T-helper 9 cell (primary cell): ENCODE measurements at places on chromosomes 1 and 21.

GRCh38 chr1:204188959-204189639 lies 7.2 kb downstream of the KISS1 start:
- no peak for DNase-seq

DNA sequence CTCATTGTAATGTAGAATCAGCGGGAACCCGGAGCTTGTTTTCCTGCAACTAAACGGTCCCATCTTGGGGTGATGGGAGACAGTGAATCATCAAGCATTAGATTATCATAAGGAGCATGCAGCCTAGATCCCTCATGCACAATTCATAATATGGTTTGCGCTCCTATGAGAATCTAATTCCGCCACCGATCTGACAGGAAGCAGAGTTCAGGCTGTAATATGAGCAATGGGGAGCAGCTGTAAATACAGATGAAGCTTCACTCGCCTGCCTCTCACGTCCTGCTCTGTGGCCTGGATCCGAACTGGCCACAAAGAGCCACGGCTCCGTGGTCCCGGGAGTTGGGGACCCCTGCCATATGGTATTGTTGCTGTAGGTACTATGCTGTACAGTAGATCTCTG lies 1.6 kb downstream of the IFI44 start:
- no peak for DNase-seq

- DNase-seq = peak; percentile 53
Measured at GRCh38 chr1:234326497-234327366, 46.5 kb upstream of the COA6 start.

DNA sequence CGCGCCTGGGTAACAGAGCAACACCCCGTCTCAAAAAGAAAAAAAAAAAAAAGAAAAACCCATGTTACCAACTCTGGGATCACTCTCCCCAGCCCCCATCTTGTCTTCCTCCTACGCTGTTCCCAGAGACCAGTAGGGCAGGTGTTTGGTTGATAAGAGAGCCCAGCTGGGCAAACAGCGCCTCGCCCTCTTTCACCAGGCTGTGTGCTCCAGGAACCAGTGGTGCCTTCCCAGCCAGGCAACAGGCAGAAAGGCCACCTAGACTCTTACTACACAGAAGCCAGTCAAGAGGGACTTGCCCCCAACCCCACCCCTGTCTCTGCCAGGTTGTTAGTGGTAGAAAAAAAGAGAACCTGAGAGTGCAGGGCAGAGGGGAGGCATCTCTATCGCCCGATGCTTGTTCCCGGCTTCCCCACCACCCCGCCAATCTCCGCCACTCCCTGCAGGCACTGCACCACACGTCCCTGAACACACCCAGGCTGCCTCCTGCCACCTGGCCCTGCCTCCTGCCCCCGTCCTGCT lies 14.0 kb upstream of the CTRC start:
- DNase-seq = no peak

DNA sequence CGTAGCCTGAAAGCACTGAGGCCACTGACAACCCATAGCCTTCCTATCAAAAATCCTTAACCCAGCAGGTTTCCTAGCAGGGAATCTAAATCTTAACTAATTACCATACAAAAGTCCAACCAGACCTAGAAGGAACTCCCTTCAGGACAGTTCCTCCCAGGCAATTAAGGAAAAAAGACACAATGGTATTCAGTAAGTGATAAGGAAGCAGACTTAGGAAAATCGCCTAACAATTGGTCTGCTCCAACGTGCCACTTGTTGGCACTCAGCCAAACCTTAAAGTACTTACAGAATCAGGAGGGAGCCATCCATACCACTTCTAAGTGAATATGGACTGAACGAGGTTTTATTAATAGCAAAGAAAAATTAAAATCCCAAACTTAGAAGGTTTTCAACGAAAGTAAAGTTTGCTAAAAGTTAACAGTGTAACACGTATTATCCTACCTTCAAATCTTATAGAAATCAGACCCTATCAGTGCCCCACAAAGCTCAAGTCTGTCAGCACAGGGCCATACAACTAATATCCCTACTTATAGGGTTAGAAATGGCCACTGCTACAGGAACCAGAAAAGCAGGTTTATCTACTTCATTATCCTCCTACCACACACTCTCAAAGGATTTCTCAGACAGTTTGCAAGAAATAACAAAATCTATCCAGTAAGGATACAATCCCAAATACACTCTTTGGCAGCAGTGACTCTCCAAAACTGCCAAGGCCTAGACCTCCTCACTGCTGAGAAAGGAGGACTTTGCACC lies 29.0 kb downstream of the SPATA6 start:
- DNase-seq = no peak

DNA sequence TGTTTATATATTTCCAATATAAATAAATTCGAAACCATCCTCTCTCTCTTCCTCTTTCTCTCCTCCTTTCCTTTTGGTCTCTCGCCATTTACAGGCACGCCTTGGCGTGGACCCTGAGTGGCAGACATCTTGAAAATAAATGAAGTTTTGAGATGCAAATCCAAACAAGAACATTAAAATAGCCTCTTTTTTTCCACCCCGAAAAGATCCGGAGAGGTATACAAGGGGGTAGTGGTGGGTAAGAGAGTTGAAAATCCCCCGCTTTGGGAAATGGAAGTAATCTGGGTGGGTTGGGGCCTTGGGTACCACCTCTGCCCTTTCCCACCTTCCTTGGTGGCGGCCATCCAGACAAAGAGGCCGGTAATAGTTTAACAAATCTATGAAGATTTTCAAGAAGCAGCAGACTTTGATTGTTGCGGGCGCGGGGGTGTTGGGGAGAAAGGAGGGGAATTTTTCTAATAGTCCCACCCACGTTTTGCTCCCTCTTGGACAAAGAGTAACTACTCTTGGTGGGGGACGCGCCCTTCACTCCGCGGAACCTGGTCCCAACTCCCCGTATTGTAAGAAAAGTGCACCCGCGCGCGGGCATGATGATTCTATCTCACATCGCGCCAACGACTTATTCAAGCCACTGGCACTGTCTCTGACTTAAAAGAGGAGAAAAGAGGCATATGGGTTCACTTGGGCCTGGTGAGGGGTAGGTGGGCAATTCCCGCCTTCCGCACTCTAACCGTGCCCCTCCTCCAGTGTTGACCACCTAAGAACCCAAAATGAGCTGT lies 4.0 kb upstream of the FOXD3 start:
- DNase-seq = no peak

DNA sequence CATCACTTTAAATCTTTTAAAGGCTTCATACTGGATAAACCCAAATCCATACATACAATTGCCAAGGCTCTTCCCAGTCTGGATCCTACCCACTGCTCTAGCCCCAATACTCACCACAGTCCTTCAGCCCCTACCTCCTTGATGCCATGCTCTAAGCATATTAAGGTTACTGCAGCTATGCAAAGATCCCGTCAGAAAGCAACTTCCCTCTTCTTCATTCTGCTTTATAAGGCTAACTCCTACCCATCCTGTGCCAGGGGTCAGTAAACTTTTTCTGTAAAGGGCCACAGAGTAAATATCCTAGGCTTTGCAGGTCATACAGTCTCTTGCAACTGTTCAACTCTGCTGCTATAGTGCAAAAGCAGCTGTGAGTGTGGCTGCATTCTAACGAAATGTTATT lies 34.3 kb upstream of the MTF1 start:
- DNase-seq = no peak

DNA sequence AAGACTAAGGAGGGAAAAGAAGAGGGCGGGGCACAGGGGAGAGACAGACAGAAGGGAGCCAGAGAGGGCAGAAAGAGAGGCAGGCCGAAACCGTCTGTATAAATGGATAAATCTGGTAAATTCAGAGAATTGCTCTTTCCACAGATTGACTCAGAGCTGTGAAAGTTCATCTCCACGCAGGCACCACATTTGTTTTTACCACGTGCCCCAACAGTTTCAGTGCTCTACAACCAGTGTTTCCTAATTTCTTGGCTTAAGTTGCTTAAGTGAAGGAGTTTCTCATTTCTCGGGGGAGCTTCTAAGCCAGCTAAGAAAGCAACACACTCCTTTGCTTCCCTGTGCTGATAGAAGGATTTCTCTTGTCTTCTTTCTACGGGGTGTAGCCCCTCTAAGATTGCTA lies 87.1 kb downstream of the ENAH start:
- DNase-seq = no peak

DNA sequence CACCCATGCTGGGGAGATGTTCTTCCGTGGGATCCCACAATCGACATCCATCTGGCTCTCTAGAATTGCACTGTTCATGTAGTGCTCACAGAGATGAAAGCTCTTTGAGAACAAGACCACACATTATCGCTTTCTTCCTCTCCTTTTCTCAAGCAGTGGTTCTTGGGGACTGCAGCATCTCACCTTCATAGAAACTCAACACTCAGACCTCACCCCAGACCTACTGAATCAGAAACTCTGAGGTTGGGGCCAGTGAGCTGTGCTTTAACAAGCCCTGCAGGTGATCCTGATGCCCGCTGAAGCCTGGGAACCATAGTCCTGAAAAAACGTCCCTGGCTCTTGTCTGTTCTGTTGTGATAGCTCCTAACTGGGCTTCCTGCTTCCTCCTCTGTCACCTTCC lies 251.3 kb upstream of the FGGY start:
- DNase-seq = no peak

DNA sequence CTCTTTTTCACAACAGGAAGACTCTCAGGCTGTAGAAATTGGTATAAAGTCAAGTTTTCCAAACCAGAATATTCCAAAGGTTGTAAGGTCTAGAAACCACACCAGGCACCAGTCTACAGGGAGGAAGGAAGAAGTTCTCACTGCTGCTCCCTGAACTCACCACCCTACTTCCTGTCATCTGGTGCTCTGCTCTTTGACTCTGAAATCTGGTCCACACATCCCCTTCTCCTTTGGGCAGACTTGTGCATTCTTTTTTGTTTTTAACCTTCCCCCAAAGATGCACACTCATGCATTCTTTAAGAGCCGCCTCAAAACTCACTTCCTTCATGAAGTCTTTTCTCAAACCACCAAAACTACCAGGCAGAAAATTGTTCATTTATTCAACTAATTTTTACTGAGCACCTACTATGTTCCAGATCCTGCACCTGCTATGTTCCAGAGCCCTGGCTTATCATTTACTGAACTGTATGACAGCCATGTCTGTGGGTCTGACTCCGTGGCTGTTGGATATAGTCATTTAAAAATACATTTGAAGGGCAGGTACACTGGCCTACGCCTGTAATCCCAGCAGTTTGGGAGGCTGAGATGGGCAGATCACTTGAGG lies 30.1 kb upstream of the EPS15 start:
- DNase-seq = no peak

DNA sequence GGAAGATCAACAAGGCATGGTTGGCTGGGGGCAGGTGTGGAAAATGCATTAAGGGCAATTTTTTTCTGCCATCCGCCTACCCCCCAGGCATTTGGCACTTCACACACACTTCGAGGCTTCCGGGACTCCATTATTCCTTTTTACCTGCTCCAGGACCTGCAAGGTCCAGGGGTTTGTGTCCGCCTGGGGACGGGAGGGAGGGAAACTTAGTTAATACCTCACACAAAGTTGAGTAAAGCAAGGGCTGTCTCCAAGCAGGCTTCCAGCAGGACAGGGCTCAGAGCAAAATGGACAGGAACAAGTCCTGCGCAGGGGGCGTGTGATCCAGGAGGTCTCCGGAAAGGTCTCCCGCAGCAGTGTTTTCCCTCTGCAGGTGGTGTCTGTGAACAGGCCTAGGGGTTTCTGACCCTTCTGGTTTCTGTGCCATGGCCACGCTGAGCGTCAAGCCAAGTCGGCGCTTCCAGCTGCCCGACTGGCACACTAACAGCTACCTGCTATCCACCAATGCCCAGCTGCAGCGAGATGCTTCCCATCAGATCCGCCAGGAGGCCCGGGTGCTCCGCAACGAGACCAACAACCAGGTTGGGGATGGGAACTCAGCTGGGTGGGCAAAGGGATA lies 712 bp downstream of the TEKT2 start:
- no peak for DNase-seq

GRCh38 chr1:3133686-3134085 lies 64.7 kb downstream of the PRDM16 start:
- no peak for DNase-seq

DNA sequence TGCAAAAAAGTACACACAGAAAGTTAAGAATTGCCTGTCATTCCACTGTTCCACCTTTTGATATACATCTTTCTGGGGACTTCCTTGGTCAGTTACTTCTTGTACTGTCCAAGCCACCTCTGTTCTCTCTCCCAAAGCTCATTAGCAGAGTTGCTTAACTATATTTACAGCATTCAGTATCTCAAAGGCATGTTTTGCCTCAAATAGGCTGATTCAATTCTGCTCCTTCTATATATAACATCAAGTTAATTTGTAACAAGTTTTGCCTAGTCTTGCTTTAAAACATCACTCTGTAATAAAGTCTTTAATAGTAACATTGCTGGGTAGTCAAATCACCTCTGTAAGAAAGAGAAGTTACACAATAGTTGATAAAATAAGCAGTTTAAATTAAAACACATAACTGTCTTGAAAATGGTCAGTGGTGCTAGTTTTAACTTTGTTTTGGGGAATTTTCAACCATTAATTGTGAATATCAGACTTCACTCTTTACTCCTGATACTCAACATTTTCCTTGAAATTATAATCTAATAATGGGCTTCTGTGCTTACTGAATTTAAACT lies 35.7 kb downstream of the EDARADD start:
- DNase-seq = no peak

DNA sequence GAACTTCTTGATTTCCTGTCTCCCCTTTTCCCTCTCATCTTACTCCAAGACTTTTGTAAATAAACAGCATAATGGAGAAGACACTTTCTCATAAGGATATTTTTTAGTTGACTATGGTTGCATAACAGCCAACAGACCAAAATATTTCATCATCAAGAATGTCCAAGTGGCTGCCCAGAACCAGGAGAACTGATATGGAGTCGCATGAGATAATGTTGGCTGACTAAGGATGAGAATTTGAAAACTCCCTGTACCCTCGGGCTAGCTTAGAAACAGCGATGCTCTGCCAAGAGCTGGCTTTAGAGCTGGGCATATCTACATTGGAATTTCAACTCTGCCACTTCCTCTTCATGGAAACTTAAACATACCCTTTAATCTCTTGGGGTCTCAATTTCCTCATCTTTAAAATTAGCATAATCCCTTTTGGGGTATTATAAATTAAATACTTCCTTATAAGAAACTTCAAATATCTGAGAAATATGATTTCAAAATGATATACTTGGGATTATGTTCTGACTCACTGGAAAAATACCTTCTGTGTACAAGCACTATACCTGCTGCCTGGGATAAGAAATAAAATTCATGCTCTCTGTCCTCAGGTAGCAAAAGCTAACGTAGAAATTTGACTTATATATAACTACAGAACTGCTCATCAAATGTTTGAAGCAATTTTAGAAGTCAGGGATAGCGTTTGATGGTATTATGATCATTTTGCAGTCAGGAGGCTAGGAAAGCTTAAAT lies 777.3 kb downstream of the LTN1 start:
- DNase-seq = no peak

- DNase-seq = no peak
Measured at GRCh38 chr21:32256251-32256650, 22.6 kb downstream of the MIS18A start.

GRCh38 chr1:36871146-36871971 lies 163.0 kb downstream of the GRIK3 start:
- DNase-seq = no peak
